ENCODE measurements at places on chromosomes 7 and 10. TPM values are rescaled to one million over a fixed set of nuclear protein-coding genes. Genes with fewer than 3 reads are reported as not detected.

- DNase-seq = no peak
These were observed 159.5 kb downstream of the PRKAG2 start for GRCh38 chr7:151717415-151717814.

DNA sequence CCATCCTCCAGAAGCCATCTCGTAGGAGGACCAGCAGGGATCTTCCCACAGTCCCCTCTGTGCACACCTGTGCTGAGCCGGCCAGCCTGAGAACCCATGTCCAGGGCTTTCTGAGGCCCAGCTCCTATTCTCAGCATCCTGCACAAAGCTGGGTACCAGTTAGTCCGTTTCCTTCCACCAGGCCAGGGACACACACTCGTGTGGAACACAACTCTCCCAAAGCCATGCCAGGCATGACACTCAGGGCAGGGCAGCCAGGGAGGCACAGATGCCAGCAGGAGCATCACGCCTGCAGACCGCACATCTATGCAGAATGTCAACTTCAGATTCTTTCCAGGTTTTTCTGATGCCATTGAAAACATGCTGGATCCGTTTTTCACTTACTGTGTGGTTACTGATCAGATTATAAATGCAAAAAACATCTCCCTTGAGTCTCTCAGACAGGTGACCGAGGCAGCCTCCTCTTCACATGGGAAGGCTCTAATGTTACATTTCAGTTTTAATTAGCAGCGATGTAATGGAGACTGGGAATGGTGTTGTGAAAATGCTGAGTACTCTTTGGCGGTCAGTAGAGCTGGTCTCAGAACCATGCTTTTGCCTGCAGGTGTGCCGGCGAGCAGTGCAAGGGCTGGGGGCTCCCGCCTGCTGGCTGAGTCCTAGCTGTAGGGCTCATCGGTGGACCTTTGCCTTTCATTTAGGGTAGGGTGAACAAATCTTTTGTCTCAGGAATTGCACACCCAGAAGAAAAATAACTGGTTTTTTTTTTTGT lies 3.3 kb upstream of the SUN1 start:
- DNase-seq = no peak

GRCh38 chr10:3094609-3095036 lies 27.3 kb downstream of the PFKP start:
- peak; percentile 36 for DNase-seq

DNA sequence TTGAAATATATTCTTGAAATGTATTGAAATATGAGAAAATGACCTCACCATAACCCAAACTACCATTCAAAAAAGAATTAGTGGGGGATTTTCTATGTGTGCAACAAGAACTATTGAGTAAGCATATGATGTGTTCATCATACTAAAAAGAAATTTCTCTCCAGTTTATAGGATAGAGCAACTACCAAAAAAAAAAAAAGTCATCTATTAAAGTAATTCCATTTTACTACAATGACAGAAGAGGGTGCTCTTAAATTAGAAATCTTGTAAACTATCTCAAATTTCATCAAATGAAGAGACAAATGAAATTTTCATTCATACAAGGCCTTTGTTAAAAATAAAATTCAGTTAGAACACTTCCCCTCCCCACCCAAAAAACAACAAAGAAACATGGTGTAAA lies 195.4 kb upstream of the PLXDC2 start:
- no peak for DNase-seq

ADCYAP1R1 gene
- 0.16 TPM for total RNA-seq

All from A172 (cell line).